ENCODE measurements at places on chromosomes 2 and 18.
A peak's percentile ranks its signal among the peaks of the same experiment; 100 is the strongest.

GRCh38 chr2:223576873-223577272 lies 25.3 kb downstream of the SCG2 start:
- DNase-seq, result no peak

GRCh38 chr2:30761226-30761625 lies 46.0 kb downstream of the CAPN13 start:
- DNase-seq, result no peak

DNA sequence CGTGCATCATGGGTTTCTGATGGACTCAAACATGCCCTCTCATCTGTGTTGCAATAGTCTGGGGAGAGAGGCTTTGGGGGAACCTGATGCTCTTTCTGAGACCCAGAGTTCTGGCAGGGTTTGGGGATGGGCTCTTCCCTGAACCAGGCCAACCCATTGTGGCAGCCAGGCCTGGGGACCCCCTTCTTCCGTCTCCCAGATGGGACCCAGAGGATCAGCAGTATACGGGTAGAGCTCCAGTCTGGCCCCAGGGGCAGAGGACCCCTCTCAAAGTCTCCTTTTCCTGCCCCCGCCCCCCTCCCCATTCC lies 333.7 kb downstream of the DYSF start:
- DNase-seq, result no peak

DNA sequence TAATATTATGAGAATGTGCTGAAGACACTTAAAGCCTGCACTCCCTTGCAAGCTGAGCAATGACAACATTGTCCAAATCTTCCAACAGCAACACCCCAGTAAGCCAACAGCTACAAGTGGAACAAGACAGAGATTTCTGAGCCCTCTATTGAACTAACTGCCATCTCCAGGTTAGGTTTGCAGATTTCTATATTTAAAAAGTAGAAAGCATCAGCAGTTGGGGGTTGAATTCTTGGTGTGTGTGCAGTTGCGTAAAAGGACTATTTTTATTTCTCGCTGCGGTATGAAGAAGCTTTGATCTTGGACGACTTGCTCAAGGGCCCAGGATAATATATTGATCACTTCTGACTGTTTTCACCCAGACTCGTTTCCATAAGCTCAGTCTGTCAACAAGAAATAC lies 106.2 kb upstream of the ZFP36L2 start:
- DNase-seq, result no peak

- DNase-seq, result no peak
These were observed 146.8 kb upstream of the PXDN start for GRCh38 chr2:1891147-1891546.

GRCh38 chr2:56184500-56185011 lies 766 bp downstream of the CCDC85A start:
- peak; percentile 10 for DNase-seq

GRCh38 chr2:120766470-120767351 lies 31.0 kb downstream of the GLI2 start:
- no peak for DNase-seq

DNA sequence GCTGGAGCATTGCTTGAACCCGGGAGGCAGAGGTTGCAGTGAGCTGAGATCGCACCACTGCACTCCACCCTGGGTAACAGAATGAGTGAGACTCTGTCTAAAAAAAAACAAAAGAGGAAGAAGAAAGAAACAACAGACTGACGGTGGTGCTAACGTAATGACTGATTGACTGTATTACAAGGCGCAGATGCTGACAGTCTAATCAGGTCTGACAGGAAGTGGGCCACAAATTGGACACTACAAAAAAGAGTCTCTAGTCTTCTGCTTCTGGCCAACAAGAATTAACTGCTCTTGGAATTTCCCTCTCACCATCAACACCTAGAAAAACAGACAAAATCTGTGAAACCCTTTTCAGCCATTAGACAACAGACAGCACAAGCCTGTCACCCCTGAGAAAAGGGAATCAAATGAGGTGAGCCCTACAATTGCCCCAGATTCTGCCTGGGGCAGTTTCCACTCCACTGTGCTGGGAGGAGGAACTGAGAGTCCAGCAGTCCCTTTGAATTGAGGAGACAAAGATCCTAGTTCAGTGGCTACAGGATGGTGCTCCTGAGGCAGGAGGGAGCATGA lies 43.3 kb downstream of the SNED1 start:
- no peak for DNase-seq

DNA sequence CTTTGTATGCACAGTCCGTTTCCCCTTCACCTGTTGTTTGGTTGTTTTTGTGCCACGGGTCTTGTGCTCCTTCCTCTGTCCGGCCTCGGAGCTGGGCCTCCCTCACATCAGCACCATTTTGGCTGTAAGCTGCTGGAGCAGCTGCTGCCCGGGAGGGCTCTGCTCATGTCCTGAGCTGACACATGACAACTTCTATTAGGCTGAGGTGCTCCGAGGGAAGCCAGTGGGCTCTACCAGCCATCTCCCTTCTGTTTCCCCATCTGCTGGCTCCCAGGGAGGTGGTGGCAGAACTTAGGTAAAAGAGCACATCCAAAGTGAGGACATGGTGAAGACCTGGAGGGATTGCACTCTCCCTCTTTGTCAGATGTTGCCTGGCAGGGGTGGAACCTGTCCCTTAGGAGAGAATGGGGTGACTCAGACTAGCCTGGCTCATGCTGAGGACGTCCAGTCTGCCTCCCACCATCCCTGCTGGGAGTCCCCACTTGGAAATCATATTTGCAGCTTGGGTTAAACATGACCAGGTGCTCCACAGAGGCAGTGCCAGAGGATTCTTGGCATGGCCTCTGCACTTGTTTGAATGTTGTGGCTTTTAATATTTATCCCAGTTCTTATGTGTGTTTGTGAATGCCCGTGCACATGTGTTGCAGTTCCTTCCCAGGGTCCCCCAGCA lies 49.8 kb upstream of the TNP1 start:
- no peak for DNase-seq

DNA sequence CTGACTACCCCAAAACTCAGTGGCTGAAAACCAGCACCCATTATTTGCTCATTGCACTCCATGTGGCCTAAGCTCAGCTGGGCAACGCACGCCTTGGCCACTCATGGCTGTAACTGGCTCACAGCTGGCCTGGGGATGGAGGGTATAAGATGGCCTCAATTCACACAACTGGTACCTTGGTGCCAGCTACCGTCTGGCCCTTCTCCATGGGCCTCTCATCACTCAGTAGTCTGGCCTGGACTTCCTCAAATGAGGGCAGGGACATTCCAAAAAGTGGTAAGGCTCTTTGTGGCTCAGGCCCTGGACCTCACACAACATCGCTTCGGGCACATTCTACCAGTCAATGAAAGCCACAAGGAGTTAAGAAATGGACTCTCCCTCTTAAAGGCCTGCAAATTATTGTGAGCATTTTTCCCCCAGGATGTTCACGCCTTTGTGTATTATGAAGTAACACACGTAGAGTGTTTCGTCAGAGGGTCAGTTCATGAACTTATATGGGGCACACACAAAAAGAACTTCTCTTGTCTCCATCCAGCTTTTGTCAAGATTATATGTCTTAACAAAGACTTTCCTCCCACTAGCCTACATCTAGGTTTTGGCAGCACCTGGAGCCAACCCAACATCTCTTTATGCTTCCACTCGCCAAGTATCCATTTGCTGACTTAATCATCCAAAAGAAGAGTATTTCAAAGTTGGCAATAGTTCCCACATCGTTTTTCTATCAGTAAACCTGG lies 145.2 kb downstream of the CCBE1 start:
- no peak for DNase-seq

GRCh38 chr2:162125138-162125537 lies 26.9 kb downstream of the GCG start:
- DNase-seq, result no peak

DNA sequence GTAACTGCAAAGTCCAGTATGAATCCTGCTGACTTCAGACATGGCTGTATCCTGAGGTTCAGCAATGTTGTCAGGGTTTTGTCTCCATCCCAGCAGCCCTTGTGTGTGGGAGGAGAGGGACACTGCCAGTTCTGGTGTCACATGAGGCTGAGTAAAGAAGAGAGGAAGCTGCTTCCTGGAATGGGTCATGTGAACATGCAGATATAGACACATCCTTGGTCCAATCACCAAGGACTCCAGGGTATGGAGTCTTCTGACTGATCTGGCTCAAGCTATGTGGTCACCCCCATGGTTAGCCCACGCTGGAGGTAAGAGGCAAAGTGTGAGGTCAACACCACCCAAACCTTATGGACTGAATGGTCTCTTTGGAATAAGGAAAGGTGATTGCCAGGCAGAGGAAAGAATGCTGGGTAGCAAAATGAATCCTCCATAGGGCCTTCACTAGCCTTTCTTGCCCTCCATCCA lies 134.4 kb upstream of the SLC1A4 start:
- DNase-seq, result no peak

GRCh38 chr2:73961823-73962615 lies 22.7 kb upstream of the TET3 start:
- no peak for DNase-seq

GRCh38 chr2:98156304-98156703 lies 69.3 kb downstream of the VWA3B start:
- DNase-seq, result no peak

DNA sequence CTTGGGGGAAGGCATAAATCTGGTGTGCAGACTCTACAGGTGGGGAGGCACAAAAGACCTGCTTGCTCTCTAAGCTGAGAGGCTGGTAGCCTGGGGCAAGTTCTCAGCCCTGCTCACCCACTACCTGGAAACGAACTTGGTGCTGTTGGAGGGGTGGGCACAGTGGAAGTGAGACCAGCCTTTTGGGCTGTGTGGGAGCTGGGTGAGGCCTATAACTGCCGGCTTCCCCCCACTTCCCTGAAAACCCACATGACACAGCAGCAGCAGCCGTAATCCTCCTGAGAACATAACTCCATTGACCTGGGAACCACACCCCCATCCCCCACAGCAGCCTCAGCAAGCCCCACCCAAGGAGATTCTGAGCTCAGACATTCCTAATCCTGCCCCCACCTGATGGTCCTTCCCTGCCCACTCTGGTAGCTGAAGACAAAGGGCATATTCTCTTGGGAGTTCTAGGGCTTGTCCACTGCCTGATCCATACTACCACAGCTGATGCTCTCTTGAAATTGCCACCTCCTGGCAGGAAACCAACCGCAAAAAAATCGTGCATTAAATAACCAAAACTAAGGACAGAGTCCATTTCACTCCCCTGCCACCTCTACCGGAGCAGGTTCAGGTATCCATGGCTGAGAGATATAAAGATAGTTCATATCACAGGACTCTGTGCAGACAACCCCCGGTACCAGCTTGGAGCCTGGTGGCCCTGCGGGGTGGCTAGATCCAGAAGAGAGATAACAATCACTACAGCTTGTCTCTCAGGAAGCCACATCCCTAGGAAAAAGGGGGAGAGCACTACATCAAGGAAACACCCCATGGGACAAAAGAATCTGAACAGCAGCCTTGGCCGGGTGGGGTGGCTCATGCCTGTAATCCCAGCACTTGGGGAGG lies 178.1 kb downstream of the NDUFA10 start:
- no peak for DNase-seq

DNA sequence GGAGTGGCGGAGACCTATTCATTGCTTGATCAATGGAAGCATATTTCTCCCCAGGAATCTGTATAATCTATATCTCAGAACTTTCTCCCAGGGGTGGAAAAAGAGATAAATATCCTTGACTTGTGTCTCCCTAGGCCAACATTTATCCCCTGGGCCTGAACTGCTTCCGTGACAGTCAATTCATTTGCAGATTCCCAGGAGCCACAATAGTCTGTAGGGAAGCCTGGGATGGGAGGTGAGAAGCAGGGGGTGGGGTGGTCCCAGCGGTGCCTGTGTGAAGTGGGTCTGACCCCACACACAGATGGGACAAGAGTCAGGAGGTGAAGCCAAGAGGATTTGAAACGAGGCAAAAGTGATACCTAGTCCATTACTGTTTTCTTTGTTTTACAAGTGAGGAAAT lies 166.8 kb downstream of the DPP10 start:
- no peak for DNase-seq

GRCh38 chr2:120904830-120905234 lies 169.2 kb downstream of the GLI2 start:
- DNase-seq, result no peak

DNA sequence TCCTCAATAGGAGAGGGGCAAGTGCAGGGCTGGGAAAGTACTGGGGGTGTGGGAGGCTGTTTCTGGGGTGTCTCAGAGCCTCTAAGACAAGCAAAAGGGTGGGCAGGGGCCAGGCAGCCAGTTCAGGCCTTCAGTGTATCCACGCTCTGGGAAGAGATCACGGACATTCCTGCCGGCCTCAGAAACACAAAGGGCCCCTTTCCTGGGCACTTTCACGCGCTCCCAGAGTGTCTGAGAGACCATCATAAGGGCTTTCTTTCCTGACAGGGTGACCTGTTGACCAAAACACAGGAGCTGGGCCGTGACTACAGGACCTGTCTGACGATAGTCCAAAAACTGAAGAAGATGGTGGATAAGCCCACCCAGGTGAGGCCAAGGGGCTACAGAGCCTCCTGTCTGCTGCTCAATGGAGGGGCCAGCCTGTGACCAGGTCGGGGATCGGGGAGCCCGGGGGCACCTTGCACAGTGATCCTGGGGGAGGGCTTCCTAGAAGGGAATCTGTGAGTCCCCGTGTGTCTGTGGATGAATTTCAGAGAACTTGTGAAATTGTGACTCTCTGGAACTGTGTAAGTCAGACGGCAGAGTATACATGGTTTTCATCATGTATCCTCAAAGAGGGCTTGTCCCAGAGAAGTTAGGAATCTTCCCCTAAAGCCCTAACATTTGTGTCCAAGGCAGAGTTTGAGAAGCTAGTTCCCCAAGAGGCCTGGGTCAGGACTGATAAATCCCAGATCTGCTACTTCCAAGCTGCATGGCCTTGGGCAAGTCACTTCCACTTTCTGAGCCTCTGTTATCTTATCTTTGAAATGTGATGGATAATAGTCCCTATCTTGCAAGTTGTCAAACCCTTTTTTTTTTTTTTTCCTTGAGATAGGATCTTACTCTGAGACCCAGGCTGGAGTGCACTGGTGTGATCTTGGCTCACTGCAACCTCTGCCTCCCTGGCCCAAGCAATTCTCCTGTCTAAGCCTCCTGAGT lies 1.8 kb downstream of the GNLY start:
- DNase-seq, result no peak

GRCh38 chr2:232885264-232885961 lies 15.3 kb downstream of the SNORC start:
- no peak for DNase-seq

- no peak for DNase-seq
These were observed 173.8 kb downstream of the SEPTIN10 start for GRCh38 chr2:109439986-109440385.

- peak; percentile 78 for DNase-seq
These were observed 12.8 kb downstream of the SLC30A3 start for GRCh38 chr2:27249891-27250651.

- no peak for DNase-seq
These were observed 237.5 kb downstream of the LOXHD1 start for GRCh38 chr18:46419391-46420141.

GRCh38 chr2:206368484-206368883 lies 74.8 kb upstream of the ADAM23 start:
- no peak for DNase-seq
